ENCODE measurements at places on chromosomes 3 and 15.
A peak's percentile ranks its signal among the peaks of the same experiment; 100 is the strongest.

DNA sequence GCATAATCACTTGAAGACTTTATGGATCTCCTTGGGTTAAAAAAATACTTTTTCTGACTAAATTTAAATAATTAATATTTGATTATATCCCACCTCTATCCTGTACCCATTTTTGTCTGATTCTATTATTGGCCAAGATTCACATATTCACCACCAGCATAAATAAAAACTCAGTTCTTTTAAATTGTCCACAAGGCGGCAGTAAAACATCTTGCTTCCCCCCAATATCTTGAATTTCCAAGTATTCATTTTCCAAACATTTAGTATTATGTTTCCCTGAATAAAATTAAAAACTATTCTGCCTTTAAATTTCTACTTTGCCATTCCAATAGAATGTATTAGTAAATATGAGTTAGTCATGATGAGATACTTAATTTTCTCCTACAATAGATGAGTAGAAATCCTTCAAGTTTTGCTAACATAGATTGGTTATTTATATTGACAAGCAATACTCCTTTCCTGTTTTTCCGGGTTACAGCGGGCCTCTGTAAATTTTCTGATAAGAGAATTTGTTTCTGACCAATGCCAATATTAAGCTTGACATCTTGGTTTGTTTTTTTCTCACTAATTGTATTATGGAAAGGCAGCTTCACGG lies 218.7 kb upstream of the MDFIC2 start:
- no peak for DNase-seq

DNA sequence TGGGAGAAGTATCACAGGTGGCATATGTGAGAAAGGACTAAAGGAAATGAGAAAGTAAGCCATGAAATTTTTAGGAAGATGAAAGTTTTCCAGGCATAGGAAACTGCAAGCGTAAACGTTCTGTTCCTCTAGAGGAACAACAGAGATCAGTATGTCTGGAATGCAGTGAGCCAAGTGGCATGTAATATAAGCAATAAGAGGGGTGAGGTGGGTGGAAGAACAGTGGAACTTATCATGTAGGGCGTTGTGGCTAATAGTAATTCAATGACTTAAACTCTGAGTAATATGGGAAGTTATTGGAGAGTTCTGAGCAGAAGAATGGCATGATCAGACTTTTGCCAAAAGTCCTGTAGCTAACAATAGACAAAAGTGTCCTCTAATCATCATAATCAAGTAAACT lies 902.9 kb downstream of the EPHA3 start:
- no peak for DNase-seq

DNA sequence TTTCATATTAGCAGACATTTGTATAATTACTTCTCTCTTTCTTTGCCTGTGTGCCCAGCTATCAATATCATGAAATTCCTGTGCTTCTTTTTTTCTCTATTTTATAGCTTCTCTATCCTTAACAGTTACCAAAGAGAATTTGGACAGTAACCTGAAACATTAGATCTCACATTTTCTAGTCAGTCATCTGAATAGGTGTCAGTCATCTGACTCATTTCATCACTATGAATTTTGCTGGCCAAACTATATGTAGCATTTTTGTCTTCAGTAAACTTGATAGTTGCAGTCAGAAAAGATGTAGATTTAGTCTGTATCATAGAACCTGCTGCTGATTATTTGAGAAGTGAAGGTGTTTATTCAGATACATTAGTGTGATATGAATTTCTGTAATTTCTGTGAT lies 52.6 kb downstream of the HMG20A start:
- no peak for DNase-seq

- no peak for DNase-seq
Measured at GRCh38 chr15:68561901-68562300, 16.9 kb upstream of the CORO2B start.

DNA sequence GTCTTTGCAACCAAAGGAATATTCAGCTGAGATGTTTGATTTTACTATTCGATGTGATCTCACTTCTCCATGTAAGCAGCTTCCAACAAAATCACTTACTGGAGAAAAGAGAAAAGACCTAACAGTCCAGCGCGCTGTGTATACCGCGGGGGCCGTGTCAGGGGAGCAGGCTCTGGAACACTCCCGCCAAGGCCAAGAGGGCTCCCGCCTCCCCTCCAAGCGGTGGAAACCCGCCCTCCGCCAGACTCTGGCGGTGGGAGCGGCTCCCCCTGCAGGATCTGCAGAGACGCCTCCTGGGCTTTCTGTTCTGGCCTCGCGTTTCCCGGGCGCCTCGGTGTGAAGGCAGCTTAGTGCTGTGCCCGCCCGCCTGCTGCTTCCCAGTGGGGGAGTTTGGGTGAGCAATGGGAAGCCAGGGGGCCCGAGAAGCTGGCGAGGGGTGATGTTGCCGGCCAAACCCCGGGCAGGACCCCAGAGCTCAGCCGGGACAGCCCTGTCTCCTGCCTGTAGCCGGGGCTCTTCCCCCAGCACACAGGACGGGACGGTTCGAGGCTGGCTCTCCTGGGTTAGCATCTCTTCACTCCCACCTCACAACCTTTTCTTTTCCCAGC lies 36.3 kb downstream of the CHST14 start:
- peak; percentile 68 for DNase-seq

DNA sequence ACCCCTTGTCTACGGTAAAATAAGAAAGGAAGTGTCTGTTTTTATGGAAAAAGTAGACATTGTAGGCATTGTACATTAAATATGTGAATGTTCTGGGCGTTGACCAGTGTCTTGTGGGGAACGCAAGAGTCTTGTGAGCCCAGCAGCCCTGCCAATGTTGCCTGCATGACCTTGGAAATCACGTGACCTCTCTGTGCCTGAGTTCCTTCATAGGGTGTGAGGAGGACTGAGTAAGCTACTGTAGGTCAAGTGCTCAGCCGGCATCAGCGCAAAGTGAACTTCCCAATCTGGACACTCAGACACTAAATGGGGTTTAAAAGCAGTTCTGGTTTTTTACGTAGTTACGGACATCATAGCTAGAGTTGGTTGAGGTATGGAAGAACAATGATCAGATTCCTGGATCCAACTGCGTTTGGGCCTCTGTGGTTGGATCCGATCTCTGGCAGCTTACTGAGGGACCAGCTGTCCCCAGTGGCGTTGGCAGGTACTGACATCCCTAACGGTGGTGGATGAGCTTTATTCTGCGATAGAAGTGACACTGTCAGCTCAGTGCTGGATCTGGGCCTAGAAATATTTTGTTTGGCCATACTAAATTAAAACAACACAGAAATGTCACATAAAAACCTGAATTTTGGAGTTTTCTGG lies 63.8 kb downstream of the SPSB4 start:
- DNase-seq = no peak

DNA sequence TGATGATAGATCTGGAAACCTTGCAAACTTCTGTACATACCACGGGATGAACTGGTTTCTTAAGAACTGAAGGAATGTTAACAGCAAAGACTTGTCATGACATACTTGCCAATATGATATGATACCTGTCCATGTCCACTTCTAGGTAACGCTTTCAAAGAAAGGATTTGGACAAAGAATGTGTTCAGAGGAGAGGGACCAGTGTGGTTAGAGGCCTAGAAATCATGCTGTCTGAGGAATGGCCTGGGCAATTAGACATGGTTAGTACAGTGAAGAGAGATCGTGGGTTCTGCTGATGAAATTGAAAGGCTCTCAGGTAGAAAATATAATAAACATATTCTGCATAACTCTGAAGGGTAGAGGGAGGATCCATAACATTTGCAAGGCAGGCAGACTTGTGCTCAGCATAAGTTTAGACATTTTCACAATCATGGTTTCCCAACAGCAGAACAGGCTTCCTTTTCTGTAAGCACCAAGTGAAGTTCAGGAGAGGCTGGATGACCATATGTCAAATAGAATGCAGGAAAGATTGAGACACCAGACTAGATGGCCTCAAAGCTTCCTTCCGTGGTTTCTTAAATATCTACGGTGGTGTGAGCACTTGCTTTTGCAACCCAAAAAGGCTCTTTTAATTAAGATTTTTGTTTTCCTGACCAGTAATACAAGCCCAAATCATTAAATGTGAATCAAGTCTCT lies 39.9 kb downstream of the TGFBR2 start:
- DNase-seq = no peak

All from ureter (tissue), 1 donor.